Left cardiac atrium (tissue), 4 donors: ENCODE measurements at places on chromosomes 7 and 10. TPM values are rescaled to one million over a fixed set of nuclear protein-coding genes. Genes with fewer than 3 reads are reported as not detected.

DNA sequence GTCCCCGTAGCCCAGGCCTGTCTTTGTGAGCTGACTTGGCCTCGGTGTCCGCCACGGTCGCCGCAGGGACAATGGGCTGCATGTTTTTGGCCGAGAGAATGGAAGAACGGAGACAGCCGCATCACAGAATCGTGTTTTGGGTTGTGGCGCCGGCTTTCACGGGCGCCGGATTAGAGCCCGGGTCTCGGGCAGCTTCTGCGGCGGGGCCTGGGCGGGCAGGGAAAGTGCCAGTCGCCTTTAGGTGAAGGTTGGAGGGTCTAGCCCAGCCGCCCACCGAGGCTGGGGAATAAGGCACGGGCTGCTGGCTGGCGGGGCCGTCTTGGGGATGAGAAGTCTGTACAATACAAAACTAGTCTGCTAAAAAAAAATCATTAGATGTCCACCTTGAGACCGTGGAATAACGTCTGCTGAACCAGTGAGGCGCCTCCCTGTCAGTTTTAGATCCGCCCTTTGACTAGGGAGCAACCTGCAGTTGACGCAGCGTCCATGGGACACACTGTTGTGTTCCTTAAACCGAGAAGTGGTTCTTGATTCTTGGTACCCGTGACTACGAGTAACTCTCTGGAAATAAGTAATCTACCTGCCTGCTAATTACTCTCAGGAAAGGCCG, 577 bp downstream of the DNAJB9 start:
- peak; percentile 40 for DNase-seq

GRCh38 chr7:1321411-1322239, 89.0 kb downstream of the UNCX start:
- no peak for DNase-seq

The PRPF18 gene
- total RNA-seq = 14.3 TPM

The CLRN3 gene
- not detected for total RNA-seq

The ZPBP gene
- not detected for total RNA-seq

- DNase-seq = no peak
These were observed 48.9 kb downstream of the BLNK start for GRCh38 chr10:96222441-96222840.

DNA sequence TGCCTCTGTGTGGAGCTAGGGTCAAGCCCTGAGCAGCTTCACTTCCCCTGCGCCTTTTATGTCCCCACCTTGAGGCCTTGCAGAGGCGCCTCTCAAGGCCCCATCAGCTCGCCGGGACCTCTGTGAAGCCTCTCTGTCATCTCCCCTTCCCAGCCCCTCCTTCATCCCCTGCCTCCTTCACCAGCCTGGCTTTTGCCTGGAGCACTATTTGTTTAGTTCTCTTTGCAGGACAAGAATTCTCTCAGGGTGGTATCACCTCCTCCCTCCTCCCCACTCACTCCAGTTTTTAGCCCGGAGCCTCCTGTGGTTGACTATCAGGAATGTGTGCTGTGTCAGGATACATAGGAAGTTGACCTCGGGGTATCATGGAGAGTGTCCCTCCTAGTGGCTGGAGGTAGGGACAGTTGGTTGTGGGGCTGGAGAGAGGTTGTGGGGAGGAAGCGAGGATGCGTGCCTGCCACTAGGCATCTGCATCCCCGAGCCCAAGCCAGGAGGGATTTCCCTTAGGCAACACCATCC, 89.8 kb upstream of the ANLN start:
- no peak for DNase-seq

DNA sequence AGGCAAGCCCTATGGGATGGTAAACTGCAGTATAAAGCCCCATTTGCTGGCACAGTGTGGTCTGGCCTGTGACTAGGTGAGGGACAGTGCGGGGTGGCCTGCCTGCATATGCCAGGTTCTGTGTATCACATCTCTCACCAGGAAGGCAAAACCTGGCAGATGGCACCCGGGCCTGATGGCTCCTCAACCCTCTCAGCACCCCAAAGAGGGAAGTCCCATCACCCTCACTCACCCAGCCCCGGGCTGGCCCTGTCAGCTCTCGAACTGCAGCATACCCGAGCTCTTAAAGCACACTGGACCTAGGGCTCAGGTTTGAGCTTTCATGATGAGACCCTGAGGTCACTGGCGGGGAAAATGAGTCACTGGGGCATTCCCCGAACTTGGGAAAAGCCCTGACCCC, 130.5 kb downstream of the LHPP start:
- DNase-seq = peak; percentile 6

GRCh38 chr10:90470966-90471365, 386.9 kb downstream of the HTR7 start:
- DNase-seq = no peak

GRCh38 chr7:158097453-158098124, 490.0 kb downstream of the PTPRN2 start:
- no peak for DNase-seq

DNA sequence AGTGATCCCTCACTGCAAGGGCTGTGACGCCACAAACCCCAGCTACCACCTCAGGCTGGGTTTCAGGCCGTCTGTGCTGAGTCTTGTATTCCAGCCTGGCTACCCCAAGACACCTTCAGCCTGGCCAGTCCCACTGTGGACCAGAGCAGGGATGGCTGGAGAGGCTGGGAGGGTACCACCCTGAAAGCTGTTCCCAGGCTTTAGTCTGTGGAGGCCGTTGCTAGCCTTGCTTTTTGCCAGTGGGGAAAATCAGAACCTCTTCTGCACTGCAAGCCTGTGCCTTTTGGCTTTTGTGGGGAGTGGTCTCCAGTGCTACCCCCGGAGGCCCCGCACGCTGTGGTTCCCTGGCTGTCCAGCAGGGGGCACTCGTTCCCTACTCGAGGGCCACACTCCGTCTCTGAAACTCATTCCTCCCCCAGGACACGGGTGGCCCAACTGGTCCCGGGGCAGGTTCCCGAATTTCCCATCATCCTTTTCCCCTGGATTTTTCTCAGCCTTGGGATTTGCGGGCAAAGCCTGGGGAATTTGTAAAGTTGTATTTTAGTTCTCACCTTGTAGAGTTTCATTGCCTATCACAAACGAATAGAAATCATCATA, 128.4 kb upstream of the BTBD16 start:
- DNase-seq = no peak

DNA sequence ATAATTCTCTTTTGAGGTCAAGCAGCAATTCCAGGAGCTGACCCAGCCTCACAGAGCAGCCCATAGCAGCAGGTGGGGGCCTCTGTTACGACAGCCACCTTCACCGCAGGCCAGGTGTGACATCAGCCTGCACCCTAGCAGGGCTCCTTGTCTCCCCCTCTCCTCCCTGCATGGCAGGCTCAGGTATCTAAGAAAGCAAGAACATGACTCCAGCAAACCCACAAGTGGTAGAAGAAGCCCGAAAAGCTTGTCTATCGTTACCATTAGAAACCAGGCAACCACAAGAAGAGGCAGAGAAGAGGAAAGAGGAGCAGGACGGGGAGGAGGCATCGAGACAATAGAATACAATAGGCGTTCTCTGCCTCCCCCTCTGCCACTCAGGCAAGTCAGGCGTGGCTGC, 104.0 kb upstream of the PRR15 start:
- no peak for DNase-seq

DNA sequence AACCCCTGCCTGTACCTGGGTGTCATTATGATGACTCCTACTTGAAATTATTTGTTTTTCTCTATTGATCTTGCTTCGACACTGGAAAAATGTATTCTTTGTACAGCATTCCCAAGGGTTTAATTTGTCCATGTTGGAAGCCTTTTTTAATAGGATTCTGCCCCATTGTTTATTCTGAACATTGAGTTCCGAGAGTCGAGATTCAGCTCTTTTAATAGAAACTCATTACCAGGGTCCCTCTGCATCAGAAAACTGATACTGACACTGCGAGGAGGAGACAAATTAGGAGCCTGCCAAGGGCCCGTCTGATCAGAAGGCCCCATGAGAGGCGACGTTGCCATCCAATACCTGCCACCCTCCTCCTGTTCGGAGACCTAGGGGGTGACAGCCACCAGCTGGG, 260.5 kb upstream of the ZMIZ1 start:
- no peak for DNase-seq

The TMEM225B gene
- 0.50 TPM for total RNA-seq

GRCh38 chr10:48598936-48599829, 5.7 kb downstream of the ARHGAP22 start:
- DNase-seq = no peak

GRCh38 chr7:20721086-20721810, 65.4 kb downstream of the SP8 start:
- DNase-seq = no peak

GRCh38 chr10:118986815-118987790, 42.4 kb upstream of the NANOS1 start:
- DNase-seq = no peak

The SPDYE18 gene
- total RNA-seq = 0.94 TPM

DNA sequence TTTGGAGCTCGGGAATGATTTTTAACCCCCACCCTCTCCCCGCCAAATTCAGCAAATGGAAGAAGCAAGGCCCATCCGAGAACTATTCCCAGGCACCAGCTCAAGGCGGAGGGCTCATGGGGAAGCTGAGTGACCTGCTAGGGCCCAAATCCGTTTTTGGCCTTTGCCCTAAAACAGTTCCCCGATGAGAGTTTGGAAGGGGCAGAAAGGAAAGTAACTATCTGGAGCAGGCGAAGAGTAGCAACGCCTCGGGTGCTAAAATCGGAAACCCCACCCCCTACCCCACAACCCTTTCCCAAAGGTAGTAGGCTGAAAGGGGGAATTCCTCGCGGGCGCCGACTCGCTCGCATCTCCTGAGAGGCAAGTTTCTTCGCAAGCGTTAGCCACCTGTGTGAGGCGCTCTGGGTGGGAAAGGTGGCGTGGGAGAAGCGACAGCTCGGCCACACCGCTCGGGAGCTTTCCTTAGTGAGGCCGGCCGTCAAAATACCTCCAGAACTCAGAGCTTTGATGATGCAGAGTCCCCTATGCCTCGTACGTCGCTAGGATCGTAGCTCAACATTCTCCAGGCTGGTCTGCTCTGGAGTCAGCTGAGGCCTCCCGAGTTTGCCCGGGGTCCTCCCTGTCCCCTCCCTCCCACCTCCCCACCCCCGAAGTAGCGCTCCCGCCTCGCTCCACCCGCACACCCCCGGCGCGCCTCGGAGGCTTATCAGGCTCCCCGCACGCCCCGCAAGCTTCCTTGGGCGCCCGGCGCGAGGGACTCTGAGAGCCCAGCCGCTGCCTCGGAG, 642 bp upstream of the PRKG1 start:
- peak; percentile 44 for DNase-seq

- DNase-seq = no peak
These were observed 85.7 kb downstream of the RALA start for GRCh38 chr7:39709029-39709428.

GRCh38 chr7:4079366-4079765, 602.7 kb upstream of the FOXK1 start:
- no peak for DNase-seq

- DNase-seq = no peak
These were observed 64.7 kb upstream of the JAZF1 start for GRCh38 chr7:28245123-28245878.

The AKR1C2 gene
- total RNA-seq = 138 TPM

The GNGT1 gene
- not detected for total RNA-seq

GRCh38 chr10:133467286-133467911, 13.7 kb downstream of the SCART1 start:
- no peak for DNase-seq

The GLI3 gene
- 6.0 TPM for total RNA-seq

The FFAR4 gene
- 0.39 TPM for total RNA-seq

The PRF1 gene
- total RNA-seq = 4.6 TPM

The MMRN2 gene
- 62.1 TPM for total RNA-seq

DNA sequence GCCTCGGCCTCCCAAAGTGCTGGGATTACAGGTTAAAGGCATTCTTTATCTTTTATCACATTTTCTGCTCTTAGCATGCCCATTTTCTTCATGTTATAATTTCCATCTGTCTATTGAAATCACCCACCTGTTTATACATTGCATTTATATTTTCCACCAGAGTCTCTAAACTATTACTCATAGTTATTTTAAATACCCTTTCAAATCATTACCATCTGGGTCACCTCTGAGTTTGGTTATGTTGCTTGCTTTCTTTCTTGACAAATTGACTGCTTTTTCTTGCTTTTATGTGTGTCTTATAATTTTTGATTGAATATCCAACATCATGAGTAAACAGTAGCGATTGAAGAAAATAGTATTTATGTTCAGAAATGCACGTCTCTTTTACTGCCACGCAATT, 71.4 kb downstream of the TMEM270 start:
- DNase-seq = no peak

The CYP2E1 gene
- total RNA-seq = 1.3 TPM

DNA sequence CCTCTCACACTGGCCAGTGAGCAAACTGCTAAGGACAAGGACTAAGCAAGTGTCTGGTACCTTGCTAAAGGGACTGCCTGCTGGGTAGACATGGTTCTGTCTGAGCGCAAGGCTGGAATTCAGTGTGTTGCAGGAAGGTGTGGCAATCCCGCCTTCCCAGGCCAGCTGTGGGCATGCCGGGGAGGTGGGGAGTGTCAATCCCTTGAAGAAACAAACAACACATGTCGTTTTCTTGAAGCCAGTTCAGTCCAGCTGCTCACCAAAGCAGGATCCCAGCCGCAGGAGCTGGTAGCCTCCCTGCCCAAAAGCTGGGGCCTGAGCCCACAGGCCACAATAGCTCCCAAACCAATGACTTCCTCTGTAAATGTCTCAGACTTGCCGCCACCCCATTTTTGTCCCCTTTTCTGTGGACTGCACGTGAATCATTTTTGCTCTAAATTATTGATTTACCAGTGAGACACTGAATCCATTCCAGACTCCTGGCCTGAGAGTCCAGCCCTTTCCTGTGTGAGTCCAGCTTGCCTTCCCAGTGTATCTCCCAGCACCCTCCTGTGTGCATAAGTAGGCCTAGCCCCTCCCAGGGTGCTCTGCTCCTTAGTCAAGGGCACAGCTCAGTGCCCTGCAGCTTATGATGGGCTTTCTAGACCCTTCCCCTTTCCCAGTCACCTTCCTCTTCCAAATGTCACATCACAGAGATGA, 166.8 kb downstream of the RGS10 start:
- DNase-seq = no peak
